Fibroblast of pulmonary artery (primary cell): ENCODE measurements at places on chromosomes 4 and X.

- DNase-seq: no peak
Observed at GRCh38 chr4:148903388-148903787, 461.2 kb upstream of the NR3C2 start.

DNA sequence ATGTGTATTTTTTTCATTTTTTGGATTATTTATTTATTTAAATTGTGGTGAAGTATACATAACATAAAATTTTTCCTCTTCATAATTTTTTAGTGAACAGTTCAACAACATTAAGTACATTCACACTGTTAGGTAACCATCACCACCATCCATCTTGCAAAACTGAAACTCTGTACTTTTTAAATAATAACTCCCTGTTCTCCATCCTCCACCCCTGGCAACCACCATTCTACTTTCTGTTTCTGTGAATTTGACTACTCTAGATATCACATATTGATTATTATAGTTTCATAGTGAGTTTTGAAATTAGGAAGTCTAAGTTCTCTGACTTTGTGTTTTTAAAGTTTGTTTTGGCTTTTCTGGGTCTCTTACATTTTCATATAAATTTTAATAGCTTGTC, 89.3 kb upstream of the STX18 start:
- no peak for DNase-seq

DNA sequence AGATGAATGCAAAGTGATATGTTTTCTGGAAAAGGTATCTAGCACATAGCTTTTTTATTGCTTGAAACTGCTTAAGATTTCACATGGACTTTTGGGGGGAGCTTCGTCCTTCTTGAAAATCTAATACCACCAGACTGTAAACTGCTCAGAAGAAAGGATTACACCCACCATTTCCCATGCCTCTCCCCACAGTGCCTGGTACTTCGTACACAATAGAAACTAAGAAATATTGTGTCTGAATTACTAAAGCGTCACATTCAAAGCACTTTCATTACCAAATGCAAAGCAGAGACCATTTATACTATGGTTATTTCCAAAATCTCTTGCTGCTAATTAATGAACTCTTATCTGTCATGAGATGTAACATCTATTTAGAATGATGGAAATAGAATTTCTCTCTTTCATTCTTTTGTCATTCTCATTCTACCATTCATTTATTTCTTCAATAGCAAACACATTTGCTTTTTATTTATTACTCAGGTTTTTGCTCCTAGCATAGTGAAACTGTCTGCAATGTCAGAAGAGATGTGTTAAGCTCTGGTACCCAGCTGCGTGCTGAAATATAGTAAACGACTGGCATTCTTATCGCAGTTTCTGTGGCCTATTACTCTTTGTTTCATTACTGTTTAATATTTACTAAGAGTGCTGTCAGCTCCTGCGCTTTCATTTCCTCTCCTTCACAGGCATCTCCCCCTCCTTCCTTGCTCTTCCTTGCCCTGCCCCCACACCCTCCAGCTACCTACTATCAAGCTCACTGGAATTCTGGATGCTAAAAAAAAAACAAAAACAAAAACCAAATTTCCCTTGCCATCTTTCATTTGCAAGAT, 51.4 kb upstream of the RAPGEF2 start:
- DNase-seq: no peak

DNA sequence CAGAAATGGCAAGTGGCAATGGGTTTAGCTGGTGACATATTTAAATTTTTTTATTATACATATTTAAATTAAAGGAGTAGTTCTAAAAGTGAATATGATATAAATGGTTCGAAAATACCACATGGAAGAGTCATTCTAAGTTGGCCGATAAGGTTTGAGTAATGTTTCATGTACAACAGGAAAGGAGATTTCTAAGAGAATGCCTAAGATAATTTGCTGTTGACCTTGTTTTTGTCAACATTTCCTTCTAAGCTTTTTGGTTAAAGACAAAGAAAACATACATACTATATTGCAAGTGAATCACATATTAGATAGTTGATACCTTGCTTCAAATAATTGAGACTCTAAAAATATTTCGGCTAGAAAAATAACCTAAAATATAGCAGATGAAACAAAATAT, 526.6 kb upstream of the SLIT2 start:
- DNase-seq: peak; percentile 65

GRCh38 chr4:47863486-47863885, 25.6 kb upstream of the CORIN start:
- no peak for DNase-seq

- peak; percentile 13 for DNase-seq
Observed at GRCh38 chr4:3827616-3828492, 61.7 kb downstream of the ADRA2C start.

DNA sequence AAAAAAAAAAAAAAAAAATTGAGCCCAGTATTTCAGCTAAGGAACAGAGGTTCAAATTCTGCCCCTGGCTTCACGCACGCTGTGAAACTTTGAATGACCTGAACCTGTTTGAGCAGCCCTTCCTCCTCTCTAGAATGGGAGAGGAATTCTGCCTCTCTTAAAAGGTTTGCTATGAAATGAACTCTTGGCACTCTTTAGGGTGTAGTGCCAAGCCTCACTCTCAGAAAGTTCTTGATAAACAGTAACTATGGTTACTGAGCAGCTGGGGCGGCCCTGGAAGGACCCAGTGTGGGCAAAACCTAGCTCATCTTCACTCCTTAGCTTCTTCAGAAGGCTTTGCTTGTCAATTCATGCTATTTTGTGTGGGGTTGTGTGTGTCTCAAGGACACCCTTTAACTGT, 73.7 kb downstream of the GEMIN8 start:
- DNase-seq: no peak

DNA sequence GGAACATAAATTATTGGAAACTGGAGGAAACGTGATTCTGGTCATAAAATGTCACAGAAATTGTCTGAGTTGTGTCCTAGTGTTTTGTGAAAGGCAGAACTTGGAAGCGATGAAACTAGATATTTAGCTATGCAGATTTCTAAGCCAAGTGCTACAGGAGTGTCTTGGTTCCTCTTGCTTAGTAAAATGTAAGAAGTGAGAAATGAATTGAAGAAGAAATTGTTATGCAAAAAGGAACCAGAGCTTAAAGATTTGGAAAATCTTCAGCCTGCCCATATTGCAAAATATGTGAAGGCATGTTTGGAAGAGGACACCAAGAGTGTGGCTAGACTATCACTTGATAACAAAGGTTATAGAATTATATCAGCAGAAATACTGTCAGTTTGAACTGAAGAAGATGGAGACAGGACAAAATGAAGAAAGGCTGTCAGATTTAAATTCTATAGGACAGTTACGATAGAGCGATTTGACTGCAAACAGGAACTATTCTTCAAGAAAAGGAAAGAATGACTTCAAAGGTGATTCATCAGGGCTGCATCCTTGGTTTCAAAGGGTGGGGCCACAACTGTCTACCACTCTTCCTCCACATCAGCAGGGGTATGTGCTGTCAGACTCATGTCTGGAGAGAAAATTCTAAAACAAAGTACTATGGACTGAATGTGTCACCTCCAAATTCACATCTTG, 9.4 kb upstream of the CDS1 start:
- no peak for DNase-seq

DNA sequence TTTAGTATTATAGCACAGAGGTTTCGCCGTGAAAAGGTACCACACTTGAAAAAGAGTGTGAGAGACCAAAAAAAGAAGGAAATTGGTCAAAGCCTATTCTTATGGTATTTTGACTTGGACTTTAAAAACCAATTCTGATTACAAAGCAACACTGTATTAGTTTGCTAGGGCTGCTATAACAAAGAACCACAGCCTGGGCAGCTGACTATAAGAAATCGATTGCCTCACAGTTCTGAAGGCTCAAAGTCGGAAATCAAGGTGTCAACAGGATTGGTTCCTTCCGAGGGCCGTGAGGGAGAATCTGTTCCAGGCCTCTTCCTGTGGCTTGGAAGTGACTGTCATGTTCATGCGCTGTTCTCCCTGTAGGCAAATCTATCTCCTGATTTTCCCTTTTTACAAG, 17.9 kb downstream of the DAPP1 start:
- DNase-seq: no peak

DNA sequence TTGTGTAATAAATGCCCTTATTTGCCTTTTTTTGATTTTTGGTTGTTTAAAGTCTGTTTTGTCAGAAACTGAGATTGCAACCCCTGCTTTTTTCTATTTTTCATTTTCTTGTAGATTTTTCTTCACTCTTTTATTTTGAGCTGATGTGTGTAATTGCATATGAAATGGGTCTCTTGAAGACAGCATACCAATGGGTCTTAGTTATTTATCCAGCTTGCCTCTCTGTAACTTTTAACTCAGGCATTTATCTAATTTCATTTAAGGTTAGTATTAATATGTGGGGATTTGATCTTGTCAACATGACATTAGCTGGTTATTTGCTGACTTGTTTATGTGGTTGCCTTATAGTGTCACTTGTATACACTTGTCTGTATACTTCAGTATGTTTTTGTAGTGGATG, 378.0 kb downstream of the CPXCR1 start:
- DNase-seq: no peak

- DNase-seq: peak; percentile 77
Observed at GRCh38 chrX:13064599-13065143, 20.3 kb upstream of the FAM9C start.

- no peak for DNase-seq
Observed at GRCh38 chr4:24145591-24145990, 255.7 kb upstream of the PPARGC1A start.

DNA sequence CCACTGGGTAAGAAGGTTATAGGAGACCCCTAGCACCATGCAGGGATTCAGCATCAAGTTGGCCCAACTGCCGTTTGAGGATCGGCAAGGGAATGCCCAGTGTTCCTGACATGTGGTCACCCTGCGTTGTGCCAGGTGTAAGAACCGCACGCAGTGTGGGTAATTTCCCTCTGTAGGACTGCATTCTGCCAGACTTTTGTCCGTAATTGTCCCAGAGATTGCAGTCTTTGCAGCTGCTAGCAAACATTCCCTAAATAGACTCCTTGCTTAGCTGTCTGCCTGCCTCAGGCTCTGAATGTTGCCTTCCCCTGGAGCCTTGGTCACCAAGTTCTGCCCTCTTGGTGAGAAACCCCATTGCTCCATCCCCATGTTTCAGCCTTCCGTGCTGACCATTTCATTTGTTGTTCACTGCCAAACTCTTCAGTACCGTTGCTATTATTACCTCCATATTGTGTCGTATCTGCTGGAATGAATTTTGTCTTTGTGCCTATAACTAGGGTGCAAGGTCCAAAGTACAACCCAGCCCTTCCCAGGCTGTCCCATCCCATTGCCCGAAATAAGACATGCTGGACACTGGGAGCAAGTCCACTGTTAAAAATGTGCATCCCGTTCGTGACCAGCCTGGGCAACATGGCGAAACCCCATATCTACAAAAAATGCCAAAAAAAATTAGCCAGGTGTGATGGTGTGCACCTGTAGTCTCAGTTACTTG, 53.8 kb upstream of the USP9X start:
- DNase-seq: no peak

DNA sequence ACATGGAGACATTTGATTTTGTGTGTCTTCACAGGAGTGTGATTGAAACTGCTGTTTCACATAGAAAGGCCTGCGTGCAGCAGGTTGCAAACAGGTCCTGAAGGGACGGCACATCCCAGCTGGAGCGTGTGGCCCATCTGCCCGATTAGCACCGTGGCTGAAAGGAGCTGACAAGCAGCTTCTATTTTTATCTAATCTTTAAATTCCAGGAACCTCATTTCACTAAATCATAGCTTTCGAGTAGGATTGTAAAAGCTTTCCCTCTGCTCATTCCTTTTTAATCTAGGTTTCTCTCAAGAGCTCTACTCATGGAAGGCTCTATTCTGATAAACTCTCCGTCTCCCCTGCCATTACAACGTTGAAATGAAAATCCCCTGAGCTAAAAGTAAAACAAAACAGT, 106.8 kb downstream of the FSTL5 start:
- no peak for DNase-seq

DNA sequence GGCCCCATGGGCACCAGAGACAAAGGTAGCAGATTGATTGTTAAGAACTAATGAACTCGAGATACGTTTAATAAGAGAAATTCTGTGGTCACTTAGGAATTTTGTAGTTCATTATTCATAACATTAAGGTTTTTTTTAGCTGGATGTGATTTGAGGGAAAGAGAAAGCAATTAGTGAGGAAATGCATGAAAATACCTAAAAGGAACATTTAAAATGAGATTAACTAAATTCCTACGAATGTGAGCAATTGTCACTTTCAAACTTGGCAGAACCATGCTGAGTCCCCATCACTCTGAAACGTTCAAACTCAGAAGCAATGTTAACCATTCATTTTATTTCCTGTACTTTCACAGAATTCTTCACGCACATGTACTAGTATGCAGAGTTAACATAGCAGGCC, 5.9 kb downstream of the PRMT9 start:
- no peak for DNase-seq

- DNase-seq: peak; percentile 3
Observed at GRCh38 chrX:110509755-110510532, 151.3 kb downstream of the RTL9 start.

- no peak for DNase-seq
Observed at GRCh38 chr4:16205298-16206164, 20.7 kb downstream of the TAPT1 start.

- no peak for DNase-seq
Observed at GRCh38 chr4:5927747-5928146, 34.9 kb upstream of the CRMP1 start.

GRCh38 chr4:7124689-7125442, 57.0 kb upstream of the GRPEL1 start:
- DNase-seq: peak; percentile 84

- no peak for DNase-seq
Observed at GRCh38 chr4:60652933-60653332, 547.2 kb upstream of the ADGRL3 start.

DNA sequence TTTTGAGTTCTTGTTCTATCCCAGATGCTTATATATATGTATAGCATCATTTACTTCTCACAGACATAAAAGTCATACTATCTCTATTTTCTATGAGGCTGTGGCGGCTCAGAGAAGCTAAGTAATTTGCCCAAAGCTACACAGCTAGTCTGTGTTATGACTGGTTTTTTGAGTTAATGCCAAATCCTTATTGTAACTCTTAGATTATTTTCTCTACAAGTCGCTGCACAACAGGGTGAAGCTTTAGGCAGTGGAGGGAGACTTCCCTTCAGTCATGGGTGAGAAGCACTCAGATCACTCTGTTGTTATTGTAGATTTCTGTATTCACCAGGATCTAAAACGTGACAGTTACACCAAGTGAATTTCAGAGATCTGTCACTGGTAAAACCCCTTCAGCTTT, 48.1 kb downstream of the WWC2 start:
- peak; percentile 33 for DNase-seq

GRCh38 chr4:88628746-88629145, 36.5 kb downstream of the HERC3 start:
- no peak for DNase-seq

GRCh38 chrX:43557792-43558191, 98.3 kb upstream of the MAOA start:
- DNase-seq: peak; percentile 74

DNA sequence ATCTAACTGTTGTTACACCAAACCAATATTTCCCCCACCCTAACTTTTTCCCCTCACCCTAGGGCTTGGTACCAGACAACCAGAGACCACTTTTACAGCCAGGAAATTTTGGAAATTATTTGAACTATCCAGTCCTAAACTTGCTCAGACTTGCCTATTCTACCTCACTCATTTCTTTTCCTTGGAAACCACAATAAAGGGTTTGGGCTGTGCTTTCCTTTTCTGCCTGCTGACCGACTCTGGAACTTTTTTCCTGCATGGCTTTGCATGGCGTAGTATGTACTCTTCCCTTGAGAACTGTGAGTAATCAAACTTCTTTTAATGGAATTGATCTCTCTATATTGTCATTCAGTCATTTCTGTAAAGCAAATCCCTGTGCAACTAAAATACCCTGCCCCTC, 516.5 kb upstream of the FTHL17 start:
- no peak for DNase-seq
